ENCODE measurements at places on chromosomes 12 and 14.

- no peak for DNase-seq
These were observed 977.2 kb upstream of the USP15 start for GRCh38 chr12:61282790-61283575.

- no peak for DNase-seq
These were observed 91.3 kb upstream of the CEP83 start for GRCh38 chr12:94550964-94551363.

DNA sequence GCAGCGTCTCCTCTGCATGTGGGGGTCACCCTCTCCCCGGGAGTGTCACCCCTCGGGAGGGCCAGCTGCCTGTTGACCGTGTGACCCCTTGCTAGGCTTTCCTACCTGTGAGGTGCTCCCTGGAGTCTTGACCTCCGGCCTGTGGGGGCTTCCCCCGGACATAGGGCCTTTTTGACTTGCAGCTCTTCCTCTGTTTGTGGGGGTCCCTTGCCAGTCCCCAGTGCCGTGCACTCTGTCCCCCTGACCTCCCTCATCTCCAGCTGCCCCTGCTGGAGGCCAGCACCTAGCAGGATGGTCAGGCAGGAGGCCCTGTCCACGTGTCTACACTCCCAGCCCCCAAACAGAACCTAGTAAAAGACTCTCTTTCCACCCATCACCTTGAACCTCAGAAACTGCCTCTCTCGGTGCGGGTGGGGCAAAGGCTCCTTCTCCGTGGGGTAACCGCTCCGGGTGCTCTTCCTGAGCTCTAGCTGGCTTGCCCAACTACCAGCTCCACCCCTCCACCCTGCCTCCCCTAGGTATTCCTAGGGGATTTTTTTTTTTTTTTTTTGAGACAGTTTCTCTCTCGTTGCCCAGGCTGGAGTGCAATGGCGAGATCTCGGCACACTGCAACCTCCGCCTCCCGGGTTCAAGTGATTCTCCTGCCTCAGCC, 810 bp downstream of the AACS start:
- DNase-seq = no peak

- peak; percentile 36 for DNase-seq
These were observed 6.7 kb upstream of the SLC6A15 start for GRCh38 chr12:84919271-84919670.

- DNase-seq = no peak
These were observed 10.2 kb upstream of the RABGGTA start for GRCh38 chr14:24281636-24282035.

DNA sequence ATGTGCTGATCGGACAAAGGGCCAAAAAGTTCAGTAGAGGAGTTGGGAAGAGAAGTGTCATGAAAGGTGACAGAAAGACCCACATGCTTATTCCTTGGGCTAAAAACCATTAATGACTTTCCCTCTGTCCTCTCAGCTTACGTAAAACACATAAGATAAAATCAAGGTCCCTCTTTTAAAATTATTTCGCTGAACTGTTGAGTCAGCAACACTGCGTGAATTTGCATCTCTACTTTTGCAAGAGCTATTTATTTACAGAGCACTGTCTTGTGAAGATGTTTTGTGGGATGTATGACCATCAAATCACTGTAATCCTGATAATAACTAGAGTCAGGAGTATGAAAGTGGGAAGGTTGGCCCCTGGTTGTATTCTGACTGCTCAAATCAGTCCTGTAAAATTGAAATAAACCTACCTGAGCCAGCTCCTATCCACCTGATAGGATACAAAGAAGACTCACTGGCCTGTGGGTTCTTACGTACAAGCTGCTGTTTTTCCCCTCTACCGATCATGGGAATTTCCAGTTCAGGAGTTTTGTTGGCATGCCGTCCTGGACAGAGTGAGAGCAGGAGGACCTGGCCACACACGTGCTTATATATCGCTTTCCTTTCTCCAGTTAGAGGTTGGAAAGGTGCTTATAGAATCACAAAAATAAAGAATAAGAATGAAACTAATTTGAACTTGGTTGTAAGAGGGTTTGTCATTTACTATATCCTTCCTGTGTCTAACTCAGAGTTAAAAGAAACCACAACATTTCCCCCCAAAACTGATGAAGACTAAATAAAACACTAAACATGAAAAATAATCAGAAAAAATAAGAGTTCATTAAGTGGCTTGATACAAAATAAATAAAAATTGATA, 42.9 kb downstream of the IFNG-AS1 start:
- no peak for DNase-seq

DNA sequence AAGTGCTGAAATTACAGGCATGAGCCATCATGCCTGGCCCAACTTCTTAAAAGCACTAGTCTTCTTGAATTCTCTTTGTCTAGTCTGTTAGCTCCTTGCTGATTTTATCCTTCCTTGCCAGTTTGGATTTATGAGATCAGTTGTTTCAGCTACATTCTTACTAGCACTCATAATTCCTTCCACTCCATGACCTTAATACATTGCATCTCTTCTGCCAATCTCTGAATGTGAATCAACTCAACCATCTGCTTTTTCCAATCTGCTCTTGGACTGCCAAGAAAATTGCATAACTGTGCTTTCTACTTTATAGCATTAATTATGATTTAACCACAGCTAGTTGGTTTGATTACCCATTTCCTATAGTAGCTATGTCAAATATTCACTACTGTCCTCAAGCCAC, 14.9 kb upstream of the HEATR5A start:
- DNase-seq = peak; percentile 95

- no peak for DNase-seq
These were observed 21.8 kb downstream of the AHNAK2 start for GRCh38 chr14:104956290-104956890.

GRCh38 chr14:96194657-96195431, 9.8 kb upstream of the BDKRB2 start:
- DNase-seq = no peak

DNA sequence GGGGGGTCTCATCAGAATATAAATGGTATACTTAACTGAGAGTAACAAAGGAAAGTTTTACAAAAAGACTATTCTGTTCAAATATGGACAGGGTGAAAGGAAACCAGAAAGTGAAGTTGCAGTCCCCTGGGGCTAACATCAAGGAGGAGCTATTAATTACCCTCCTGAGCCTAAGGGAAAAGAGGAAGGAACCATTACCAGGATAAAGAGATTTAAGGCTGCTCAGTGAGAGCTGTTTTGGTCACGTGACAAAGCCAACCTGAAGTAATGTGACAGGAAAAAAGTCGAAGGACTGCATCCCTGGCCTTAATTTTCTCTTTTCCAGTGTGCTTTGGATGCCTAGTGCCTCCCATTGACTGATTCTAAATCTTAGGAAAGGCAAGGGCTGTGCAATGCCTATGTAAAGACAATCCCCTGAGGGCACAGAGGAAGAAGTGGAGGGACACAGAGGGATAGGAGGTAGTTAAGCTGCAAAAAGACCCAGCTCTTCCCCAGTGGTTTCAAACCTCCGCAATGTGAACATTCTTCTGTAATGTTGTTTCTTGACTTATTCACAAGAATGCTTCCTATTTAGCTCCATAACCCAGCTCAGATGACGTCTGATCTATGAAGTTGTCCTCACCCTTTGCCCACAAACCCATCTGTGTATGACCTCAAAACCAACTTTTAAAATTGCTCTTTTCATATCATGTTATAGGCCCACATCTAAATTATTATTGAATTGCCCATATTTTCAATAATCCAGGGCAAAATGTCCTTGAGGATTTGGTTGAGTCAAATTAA, 187.7 kb upstream of the DCN start:
- no peak for DNase-seq

DNA sequence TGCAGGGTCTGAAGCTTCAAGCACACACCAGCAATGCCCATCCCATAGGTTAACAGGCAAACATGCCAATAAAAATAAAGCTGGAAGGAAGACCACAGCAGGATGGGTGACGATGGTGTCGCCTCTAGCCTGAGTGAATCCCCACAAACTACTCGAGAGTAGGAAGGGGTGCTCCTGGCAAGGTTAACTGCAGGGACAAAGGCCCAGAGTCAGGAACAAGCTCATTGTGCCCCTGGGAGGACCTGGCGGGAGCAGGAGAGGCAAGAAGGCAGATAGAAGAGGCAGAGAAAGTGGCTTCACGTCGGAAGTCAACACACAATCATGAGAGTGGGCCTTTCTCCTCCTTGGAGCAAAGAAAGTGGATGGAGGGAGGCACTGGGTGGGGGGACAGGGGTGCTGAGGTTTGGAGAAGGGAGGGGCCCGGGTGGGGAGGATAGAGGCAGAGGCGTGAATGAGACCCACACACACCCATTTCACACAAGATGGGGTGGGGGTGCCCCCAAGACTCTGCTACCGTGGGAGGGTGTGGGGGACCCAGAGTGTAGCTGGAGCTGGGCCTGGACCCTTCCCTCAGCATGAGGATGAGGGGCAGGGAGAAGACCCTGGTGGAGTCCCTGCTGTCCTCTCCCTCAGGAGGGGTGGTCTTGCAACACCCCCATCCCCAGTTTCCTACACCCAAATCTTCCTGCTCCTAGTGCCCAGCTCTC, 43.1 kb downstream of the DIO3 start:
- no peak for DNase-seq

- no peak for DNase-seq
These were observed 1168.8 kb downstream of the GALC start for GRCh38 chr14:86824167-86824566.

DNA sequence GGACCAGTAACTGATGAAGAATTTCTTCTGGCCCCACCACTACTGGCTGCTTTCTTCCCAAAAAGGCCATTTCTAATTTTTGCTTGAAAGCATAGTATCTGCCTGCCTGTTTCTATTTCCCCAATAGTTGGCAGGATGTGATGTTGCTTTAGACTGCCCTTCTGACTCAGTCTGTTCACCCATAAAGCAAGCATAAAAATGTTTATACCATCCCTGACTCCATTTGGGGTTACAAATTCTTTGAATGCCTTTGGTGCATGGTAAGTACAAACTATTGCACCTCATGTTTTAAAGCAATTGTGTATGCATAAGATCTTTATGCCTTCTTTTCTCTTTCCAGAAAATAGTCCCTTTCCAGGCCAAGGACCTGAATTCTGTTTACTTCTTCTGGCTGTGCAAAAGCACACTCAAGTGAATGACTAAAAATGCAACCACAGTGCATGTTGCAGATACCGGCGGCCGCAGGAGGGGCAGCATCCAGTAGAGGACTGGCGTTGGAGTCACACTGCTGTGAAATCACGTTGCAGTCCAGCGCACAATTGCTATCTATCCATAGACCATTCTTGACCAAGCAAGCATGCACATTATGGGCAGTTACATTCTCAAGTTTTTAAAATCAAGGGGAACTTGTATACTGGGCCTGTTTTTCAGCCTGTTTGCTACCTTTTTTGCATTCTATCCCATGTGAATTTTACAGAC, 82.4 kb downstream of the SLC5A8 start:
- DNase-seq = peak; percentile 73

GRCh38 chr12:82857911-82858533, 171.3 kb downstream of the TMTC2 start:
- DNase-seq = no peak

DNA sequence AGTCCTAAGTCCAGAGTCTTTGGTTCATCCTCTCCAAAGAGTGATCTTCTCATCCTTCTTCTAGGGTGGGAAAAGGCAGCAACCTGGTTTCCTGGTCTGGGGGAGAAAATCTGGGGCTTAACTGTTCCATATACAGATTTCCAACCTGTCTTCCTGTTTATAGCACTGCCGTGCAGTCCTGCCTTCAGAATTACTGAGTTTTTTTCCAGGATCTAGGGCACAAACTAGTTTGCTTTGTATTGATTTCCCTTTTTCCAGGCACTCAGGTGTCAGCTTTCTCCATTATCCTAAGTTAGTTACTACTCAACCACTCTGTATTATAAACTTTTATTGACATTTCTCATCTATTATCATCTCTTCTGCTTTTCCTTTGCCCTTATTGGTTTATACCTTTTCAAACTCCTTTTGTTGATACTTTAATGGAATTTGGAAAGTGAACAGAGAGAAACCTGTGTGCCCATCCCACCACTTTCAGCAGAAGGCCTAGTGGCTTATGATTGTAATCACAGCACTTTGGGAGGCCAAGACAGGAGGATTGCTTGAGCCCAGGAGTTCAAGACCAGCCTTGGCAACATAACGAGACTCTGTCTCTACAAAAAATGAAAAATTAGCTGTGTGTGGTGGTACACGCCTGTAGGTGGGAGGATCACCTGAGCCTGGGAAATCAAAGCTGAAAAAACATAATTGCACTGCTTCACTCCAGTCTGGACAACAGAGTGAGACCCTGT, 4.1 kb upstream of the LYZ start:
- no peak for DNase-seq

- peak; percentile 40 for DNase-seq
These were observed 541 bp downstream of the GOLT1B start for GRCh38 chr12:21502164-21502496.

DNA sequence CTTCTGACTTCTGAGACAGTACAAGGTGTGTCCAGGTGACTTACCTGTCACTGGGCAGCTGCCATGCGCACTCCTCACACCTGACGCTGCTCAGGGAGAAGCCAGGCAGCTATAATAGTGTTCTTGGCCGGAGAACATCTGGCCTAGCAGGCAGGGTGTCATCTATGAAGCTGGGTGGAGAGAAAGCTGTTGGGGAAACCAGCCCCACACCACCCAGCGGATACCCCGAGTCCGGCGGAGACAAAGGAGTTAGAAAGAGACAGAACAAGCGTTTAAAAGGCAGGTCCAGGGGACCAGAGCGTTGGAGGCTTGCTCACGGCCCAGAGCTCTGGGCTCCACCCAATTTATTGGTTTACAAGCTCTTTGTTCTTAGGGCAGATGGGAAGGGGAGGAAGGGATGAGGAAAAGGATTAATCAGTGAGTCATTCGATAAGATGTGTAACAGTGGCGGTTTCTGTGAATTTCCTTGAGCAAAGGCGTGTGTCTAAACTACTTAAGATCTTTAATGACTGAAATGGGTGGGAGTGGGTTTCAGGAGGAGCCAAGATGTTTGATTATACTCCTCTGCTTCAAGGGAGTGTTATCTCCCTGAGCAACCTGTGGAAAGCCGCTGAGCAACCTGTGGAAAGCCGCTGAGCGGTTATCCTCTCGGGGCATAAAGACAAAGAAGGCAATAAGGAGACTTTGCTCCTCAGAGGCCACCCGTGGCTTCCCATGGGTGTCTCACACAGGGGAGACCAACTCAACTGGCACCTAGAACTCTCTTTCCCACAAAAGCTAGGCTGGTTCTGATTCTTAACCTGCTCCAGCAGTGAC, at the start of gene GALNT8:
GALNT8 (plus strand) TSS at position 580 of the 816 bp plus-strand sequence. CDS start 278 bp downstream, outside the sequence.
- DNase-seq = no peak

- no peak for DNase-seq
These were observed 22.8 kb upstream of the NPFF start for GRCh38 chr12:53530061-53530460.

- DNase-seq = peak; percentile 11
These were observed 231.3 kb downstream of the ZFP36L1 start for GRCh38 chr14:68561531-68562007.

- no peak for DNase-seq
These were observed 38.2 kb upstream of the RIC8B start for GRCh38 chr12:106736051-106736957.

DNA sequence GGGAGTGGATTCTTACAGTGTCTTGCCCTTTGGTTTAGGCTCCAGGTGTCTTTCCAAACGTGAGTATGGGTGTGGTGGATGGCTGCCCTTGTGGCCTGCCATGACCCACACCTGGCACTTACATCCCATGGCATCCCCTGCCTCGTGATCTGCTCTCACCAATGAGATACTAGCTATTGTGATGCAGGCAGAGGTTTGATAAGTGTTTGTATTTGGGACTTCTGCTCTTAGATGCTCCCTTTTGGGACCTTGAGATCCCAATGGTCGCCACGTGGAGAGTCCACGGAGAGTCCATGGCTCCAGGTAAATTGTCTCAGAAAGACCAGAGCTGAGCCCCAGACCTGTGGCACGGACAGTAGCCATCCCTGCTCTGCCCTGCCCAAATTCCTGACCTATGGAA, 62.5 kb downstream of the MDM2 start:
- no peak for DNase-seq

GRCh38 chr14:106058342-106058741, 532.0 kb downstream of the TMEM121 start:
- DNase-seq = no peak
